ENCODE measurements at places on chromosomes 1 and 21.
A peak's percentile ranks its signal among the peaks of the same experiment; 100 is the strongest.

GRCh38 chr1:35085421-35085820 lies 6.2 kb downstream of the ZMYM1 start:
- DNase-seq: no peak

GRCh38 chr1:58968360-58968952 lies 184.6 kb upstream of the JUN start:
- DNase-seq: no peak

DNA sequence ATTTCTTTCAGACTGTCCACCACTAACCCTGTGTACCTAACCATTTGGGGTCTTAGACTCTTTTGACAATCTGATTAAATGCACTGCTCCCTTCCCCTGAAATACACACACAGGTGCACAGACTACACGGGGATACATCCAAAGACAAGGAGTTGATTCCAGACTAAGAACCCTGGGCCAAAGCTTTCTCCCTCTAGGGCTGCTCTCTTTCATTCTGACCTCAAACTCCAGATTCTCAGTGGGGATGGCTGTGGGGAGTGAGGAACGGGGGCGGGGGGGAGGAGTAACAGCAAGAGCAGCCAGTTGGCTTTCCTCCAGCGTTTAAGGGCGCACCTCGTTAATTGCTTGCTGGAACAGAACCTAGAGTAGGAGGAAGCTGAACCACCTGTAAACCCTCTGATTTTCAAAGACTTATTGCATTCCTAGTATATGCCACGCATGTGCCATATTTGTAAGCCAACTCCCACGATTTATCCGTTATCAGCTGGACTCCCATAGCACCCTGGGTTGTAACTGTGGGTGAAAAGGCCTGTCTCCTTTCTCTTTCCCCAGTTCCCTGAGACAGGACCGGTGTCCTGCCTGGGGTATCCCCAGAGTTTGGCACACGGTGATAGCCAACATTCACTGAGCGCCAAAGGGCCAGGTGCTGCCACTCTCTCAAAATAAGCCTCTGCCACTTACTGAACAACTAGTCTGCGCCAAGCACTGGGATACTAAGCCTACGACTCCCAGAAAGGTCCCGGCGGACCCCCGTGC lies 920 bp downstream of the MTHFR start:
- DNase-seq: no peak

- DNase-seq: no peak
Observed at GRCh38 chr1:15820478-15820877, 13.0 kb upstream of the UQCRHL start.

GRCh38 chr1:223752721-223753515 lies 40.6 kb downstream of the CAPN2 start:
- DNase-seq: no peak

GRCh38 chr1:70360321-70360720 lies 5.8 kb upstream of the ANKRD13C start:
- no peak for DNase-seq

DNA sequence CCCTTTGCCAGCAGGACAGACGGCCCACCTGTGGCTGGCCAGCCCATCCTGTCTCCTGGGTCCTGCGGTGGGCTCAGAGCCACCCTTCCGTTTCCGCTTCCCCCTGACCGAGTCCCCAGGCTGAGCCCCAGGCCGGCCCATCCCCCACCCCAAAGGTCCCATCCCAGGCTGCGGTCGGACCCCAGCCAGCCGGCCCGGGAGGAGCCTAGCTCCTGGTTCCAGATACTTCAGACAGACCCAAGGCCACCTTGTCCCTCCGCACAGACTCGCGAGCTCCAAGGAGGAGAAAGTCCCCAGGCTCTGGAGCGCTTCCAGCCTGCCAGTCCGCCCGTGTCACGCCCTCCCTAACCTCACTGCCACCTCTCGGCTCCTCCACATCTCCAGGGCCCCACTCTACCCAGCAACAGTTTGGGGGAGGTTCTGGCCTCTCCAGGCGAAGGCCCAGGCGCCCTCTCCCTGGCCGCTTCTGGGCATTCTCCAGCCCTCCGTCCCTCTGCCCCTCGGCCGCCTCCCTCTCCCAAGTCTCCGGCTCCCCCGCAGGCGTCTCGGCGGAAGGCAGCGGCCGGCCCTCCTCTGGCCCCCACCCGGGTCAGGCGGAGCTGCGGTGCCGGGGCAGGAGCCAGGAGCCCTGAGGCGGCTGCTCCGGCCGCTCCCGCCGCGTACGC lies 835 bp downstream of the LRRN2 start:
- DNase-seq: peak; percentile 14

DNA sequence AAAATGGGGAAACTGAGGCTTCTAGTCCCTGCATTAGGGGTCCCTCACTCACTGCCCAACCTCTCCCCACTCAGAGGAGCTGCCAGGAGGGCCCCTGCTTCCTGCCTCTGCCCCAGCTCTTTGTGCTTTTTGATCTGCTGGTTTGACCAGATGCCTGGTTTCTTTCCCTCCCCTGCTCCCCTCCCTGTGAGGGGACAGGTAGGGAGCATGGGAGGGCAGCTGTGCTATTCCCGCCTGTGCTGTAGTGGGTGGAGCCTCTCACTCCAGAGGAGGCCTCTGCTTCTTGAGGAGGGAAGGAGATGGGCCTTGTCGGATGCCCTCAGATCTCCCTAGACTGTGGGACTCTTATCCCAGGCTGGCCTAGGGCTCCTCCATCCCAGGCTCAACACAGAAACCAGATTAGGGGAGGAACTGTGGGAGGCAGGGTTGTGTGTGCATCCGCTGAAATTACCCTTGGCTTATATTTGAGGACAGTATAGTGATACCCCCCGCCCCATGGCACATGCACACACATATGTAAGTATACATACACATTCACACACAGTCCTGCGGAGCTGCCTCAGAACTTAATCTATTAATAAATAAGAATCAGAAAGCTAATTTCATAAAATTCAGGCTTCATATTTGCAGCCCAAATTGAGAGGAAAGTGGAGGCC lies 4.6 kb downstream of the BOLA1 start:
- no peak for DNase-seq

DNA sequence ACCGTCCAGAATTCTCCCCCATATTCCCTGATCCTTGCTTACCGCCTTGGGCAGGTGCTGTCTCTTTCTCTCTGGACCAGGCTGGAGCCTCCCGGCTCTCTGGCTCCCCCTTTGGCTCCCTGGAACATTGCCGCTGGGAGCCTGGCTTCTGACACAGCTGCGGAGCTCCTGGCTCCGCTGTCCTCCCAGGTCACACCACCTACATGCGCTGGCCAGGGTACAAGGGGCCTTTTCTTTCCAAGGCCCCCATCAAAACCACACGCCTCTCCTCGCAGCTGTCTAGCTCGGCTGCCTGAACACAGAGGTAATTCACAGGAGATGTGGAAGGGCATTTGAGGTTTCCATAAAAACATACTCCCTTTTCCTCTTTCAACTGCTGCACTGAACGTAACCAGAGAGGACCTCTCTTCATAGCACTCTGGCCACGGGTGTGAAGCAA lies 7.5 kb upstream of the ZNF648 start:
- peak; percentile 91 for DNase-seq

Measured in Calu3 (cell line).